Renal pelvis (tissue), 12 donors: ENCODE measurements at places on chromosomes 1 and 21.

- DNase-seq: no peak
These were observed 214.9 kb upstream of the RAB4A start for GRCh38 chr1:229056046-229056445.

DNA sequence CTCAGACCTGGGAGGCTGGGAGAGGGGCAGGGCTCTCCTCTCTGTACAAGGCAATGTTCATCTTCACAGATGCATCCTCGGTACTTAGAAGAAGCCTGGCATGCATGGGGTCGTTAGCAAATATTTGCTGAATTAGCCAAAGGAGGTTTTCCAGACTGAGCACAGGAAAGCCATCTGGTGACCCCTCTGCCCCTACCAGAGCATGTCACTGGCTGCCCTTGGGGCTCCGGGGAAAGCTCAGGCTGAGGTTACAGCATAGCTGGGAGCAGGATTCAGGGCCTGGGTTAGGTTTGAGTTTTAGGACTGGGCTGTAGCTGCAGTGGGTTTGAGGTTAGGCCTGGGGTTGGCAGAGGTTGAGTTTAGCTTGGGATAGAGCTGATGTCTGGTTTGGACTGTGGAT lies 43.4 kb upstream of the ZBTB40 start:
- DNase-seq: no peak

GRCh38 chr21:42796327-42797062 lies 82.8 kb downstream of the WDR4 start:
- no peak for DNase-seq

DNA sequence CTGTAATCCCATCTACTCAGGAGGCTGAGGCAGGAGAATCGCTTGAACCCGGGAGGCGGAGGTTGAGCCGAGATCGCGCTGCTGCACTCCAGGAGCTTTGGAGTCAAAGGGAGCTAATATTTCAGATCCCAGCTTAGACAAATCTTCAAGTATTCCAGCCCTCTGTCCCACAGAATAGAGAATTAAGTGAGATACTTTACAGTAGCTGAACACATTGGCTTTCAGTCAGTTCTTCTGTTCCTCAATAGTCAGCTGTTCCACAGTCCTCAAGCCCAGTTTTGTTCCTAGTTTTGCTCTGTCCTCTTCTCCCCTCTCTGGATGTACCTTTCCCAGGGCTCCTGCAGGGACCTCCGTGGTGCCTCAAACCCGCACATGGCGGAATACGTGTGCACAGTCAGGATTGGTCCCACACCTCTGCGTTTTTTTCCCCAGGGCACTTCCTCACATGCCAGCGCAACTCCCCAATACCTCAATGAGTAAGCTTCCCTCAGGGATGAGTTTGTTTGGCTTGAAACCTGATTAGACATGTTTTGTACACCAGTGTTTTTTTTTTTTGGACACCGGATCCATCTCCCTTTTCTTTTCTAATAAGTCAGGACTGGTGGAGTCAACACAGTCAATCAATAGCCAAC lies 1.2 kb downstream of the MFN2 start:
- no peak for DNase-seq

DNA sequence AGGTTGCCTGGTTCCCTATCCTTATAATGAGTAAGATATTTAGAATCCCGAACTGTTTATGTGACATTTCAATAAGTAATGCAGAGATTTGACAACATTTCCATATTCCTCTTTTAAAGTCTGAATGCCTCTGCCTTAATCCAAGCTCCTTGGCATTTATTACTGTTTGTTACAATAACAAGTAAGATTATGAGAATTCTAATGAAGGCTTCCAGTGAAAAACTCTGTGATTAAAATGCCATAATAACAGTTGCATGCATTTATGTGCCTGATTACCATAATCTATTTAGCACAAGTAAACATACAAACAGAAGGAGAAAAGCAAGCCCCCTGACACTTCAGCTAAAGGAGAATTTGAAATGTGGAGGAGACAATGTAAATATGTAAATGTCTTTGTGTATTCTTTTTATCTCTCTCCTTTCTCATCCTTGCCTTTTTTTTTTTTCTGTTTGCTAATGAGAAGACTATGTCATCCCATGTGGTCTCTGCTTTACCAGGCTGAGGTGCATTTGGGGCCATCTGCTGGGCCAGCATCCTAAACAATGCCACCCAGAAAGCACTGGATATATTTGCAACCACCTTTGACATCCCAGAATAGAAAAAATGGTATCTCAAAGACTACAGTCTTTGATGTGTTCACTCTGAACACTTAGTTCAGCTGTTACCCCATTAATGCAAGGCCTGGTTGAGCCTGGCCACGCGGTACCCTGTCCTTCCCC lies 17.2 kb upstream of the OLIG2 start:
- DNase-seq: no peak

DNA sequence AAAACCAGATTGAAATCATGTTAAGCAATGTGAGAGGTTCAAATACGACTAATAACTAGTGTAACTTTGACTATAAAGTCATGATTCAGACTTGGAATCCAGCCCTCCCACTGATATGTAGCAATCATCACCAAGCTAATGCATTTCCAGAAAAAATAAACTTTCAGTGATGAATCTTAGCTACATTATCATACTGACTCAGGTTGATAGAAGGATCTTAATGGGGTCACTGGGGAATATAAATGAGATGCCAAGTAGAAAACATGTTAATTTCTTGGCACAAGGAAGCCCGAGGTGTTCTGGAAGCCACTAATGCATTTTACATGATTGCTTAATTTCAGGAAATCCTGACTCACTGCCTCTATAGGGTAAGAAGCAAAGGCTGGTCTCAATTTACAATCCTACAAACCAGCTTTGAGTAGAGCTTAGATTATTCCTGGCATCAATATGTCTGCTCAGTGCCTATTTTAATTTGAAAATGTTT lies 67.7 kb downstream of the SELENOF start:
- no peak for DNase-seq

DNA sequence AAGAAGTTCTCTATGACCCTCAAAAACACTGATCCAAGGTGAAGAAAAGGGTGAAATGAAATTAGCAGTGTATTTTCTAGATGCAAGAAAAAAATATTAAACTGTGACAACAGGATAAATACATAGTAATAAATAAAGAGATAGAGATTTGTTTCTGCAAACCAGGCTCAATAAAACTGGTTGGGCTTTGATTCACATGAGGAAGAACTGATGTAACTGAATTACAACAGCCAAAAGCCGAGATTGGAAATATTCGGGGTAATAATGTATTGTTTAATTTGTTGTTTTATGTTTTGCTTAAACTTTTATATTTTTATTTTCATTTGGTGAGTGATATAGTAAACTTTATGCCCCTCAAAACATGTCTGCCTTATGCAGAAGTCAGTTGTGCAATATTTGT lies 285.0 kb downstream of the BRINP3 start:
- no peak for DNase-seq

GRCh38 chr1:229001467-229002011 lies 266.3 kb downstream of the RHOU start:
- DNase-seq: no peak

DNA sequence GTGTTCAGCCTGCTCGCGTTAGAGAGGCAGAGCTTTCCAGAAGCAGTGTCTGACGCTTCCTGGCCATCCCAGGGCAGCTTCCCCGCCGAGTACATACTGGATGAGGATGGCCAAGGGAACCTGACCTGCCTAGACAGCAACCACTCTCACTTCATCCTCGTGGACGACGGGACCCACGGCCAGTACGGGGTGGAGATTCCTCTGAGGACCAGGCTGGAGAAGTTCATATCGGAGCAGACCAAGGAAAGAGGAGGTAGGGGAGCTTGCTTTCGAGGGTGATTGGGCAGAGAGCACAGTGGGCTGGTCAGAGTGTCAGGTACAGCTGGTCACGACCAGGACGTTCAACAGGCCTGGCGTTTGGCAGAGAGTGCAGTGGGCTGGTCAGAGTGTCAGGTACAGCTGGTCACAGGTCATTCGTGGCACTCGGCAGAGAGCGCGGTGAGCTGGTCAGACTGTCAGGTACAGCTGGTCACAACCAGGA lies 22.4 kb downstream of the TRPM2 start:
- DNase-seq: no peak

GRCh38 chr1:47313915-47314664 lies at the start of gene STIL:
STIL (minus strand) TSS chr1:47314147; CDS start chr1:47310319, 3,828 bp downstream.
- DNase-seq: peak; percentile 100
